ENCODE measurements at places on chromosomes 12 and 14.
A peak's percentile ranks its signal among the peaks of the same experiment; 100 is the strongest.

DNA sequence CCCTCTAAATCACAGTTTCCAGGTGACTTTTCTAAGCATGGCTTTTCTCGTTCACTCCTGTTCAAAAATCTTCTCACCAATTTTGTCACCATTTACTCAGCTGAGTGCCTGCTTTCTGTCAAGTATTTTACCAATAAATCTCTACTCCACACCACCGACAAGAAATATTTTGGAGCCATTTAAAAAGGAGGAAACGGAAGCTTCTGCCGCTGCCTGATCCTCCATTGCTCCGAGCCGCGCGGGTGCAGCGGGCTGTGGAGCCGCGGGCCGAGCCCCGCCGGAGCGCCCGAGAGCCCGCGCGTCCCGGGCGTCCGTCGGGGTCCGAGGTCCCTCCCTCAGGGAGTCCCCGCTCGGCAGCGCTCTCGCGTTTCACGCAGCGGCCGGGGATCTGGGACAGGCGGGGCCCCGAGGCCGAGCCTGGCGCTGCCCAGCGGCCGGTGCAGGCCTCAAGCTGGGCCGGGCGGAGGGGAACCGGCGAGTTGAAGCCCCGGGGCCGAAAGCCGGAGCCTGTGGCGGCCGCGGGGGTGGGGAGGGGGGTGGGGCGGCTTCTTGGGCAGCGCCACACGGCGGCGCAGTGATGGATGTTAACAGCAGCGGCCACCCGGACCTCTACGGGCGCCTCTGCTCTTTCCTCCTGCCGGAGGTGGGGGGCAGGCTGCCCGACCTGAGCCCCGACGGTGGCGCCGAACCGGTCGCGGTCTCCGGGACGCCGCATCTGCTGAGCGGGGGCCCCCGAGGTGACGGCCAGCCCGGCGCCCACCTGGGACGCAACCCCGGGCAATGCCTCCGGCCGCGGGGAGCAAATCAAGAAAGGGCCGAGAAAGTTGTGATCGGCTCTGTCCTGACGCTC, 1.1 kb upstream of the HEBP1 start:
- peak; percentile 29 for DNase-seq

DNA sequence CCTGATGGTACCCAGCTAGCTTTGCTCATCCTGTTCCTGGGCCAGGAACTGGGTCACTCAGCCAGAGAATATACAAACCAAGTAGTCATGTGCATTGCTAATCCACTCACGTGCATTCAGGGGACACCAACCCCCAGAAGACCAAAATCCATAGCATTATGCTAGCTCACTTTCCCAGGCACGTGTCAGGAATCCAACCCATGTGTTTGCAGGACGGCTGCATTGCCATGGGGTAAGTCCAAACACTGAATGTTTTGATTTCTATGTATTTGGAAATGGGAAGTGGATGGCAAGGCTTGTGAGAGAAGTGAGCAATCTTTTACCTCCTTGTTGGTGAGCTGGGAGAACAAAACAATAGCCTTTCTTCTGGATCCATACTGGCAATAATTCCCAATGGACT, 87.1 kb upstream of the FOXN3 start:
- no peak for DNase-seq

DNA sequence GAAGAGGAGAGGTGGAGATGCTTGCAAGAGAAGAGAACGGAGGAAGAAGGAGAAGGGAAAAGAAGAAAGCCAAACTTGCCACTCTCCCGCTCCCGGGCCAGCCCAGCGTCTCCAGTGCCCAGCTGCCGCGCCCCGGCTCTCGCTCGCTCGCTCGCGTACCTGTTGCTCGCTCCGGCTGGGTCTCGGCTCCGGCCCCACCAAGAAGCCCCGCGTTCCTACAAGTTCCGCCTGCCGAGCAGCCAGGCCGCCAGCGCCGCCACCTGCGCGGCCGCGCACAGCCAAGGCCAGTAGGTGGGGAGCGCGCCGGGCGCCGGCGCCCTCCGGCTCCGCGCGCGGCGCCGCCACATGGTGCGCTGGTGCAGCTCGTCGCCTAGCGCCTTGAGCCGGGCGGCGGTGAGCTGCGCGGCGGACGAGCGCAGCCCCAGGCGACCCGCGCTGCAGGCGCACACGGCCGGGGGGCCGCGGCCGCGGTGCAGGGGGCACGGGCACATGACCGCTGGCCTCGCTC, 370 bp downstream of the HRK start:
- DNase-seq, result peak; percentile 31

GRCh38 chr12:117100251-117100650, 1.0 kb upstream of the TESC start:
- no peak for DNase-seq

DNA sequence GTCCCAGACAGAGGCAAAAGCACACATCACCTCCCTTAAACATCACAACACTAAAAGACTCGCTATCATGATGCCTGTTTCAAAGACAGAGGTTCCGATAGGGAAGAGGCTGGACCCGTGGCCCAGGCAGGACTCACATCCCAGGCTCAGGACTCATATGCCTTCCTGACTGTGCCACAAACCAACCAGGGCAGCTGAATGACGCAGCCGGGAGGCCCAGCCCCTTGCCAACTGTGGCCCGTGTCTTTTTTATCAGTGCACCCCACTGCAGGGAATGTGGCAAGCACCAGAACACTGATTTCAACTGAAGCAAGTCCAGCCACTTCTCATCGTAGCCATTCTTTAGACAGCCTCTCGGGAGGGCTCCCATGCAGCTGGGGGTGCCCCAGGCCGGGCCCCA, 132.3 kb downstream of the KSR2 start:
- no peak for DNase-seq

- DNase-seq, result peak; percentile 89
Observed at GRCh38 chr14:105398044-105398725, at the start of gene TEX22. Gene TEX22 (plus strand): TSS chr14:105398538. CDS start chr14:105399341, 803 bp downstream.

- DNase-seq, result no peak
Observed at GRCh38 chr12:28079539-28079938, 107.0 kb upstream of the PTHLH start.

DNA sequence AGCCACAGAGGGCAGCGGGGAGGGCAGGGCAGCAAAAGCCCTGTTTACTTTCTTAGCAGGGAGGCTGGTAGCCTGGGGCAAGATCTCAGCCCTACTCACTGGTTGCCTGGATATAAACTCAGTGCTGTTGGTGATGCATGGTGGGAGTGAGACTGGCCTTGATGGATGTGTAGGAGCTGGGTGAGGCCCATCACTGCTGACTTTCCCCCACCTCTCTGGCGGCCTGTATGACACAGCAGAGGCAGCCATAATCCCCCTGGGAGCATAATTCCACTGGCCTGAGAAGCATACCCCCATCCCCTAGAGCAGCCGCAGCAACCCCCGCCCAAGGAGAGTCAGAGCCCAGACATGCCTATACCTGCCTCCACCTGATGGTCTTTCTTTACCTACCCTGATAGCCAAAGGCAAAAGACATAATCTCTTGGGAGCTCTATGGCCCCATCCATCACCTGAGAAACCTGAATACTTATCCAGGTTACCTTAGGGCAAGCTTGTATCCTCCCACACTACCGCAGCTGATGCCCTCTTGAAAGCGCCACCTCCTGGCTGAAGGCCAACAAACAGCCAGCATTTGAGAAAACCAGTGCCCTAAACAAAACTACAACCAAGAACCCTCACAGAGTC, 59.3 kb downstream of the DNAI7 start:
- DNase-seq, result peak; percentile 29

- DNase-seq, result no peak
Observed at GRCh38 chr14:75077794-75078193, 8.4 kb downstream of the ZC2HC1C start.

Data from activated CD4-positive, alpha-beta memory T cell treated with anti-CD3 and anti-CD28 coated beads, Interleukin-2, amount 10 ng/mL, durations not matched to agents 7 days and 5 days (primary cell).